Activated T-cell treated with anti-CD3 and anti-CD28 coated beads, Interleukin-2, amount 50 U/mL, for 4 hours (primary cell): ENCODE measurements at places on chromosomes 3 and 15. TPM values are rescaled to one million over a fixed set of nuclear protein-coding genes. Genes with fewer than 3 reads are reported as not detected.
A peak's percentile ranks its signal among the peaks of the same experiment; 100 is the strongest.

ZBED2 gene
- total RNA-seq: 336 TPM

DNA sequence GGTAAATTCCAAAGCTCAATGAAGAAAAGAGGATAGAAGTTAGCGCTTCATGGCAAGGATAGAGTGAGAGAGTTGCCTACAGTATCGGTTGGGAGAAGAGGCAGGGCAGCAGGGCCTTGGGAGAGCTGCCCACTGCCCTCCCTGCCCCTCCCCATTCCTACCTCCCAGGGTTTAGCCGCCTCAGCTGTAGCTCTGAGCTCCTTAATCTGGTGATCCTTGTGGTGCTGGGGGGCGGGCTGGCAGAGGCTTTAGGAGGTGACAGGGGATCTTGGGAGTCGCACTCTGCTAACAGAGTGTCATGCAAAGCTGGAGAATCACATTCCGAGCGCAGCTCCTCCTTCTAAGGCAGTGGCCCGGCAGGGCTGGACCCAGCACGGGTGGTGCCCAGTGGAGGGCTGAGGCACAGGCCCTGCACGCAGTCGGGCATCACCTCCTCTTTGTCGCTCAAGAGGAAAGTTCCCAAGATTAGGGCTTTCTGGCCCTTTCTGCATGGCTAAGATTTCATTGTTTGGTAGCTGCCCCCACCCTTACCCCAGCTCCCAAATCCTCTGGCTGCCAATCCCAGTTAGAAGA lies 57.1 kb upstream of the POLG start:
- DNase-seq: no peak

DNA sequence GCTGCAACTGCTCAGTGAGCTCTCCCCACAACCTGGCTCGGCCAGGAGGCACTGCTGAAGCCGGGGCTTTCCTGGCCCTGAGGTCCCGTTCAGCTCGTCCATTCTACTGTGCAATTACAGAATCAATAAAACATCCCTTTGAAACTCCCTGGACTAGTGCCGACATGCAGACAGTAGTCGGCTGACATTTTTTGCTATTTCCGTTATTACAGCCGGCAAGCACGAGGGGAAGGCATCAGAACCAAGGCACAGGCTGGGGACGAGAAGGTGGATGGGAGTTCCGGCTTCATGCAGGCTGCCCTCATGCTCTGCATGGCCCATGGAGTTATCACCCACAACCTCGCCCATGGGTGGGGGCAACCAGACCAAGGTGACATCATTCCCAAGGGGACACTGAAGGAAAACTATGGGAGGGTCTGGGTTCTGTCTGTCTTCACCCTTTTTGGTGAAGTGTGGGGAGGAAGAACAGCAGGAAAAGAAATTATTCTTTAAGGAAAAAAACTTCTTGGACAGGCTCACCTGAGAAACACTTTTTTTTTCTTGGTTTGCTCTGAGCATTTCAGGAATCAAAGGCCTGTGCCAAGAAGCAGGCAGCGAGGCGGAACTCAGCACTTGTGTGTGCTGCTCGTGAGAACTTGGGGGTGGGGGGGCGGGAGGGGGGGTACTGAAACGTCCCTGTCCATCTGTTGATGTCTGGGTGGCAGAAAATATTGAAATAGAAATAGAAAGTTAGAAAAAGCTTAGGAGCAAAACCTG lies 154.5 kb downstream of the FOXP1 start:
- no peak for DNase-seq

- DNase-seq: no peak
These were observed 4.6 kb downstream of the LSG1 start for GRCh38 chr3:194667363-194667762.

DNA sequence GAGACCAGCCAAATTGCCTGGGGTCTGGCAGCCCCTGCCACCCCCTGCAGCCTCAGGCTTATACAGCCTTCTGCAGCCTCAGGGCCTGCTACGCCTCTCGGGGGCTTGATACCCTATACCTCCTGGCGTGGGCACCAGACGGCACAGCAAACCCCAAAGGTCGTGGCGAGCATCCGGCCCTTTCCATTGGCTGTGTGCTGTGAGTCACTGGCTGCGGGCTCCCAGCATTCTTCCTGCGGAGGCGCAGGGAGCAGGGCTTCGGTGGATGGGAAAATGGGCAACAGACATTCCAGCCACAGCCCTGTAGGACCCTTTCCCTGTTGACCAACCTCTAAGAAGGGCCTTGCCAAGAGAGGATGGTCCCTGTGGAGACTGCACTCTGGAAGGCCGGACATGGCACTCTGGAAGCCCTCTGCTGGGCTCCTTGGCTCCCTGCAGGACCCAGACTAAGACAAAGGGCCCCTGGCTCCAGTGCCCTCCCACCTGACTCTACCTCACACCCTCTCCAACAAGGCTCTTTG lies 59.6 kb downstream of the ITGA11 start:
- DNase-seq: no peak

- DNase-seq: no peak
These were observed 23.9 kb upstream of the BCL2L10 start for GRCh38 chr15:52136442-52136980.

- no peak for DNase-seq
These were observed 336.1 kb downstream of the FOXP1 start for GRCh38 chr3:71247221-71247957.

SEC61A1 gene
- 210 TPM for total RNA-seq

LAMB2 gene
- 2.4 TPM for total RNA-seq

GRCh38 chr15:82128401-82129148 lies 82.8 kb upstream of the MEX3B start:
- DNase-seq: no peak

DNA sequence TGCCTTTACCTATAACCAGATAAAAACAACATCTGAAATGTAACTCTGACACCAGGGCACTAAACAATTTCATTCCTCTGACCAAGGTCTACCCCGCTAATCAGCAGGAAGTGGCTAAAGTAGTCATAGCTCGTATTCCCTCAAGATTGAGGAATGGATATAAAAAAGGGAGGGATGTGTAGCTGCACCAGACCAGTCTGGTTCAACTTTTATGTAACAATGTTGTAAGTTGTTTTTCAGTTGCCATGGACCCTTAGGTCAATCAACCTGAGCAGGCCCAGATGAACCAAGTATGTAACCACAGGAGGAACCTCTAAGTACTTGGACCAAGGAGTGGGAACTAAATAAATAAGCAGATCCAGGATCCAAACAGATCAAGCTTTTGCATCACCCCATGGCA lies 28.4 kb upstream of the IFT57 start:
- no peak for DNase-seq

GRCh38 chr3:114746502-114746901 lies 400.6 kb downstream of the ZBTB20 start:
- no peak for DNase-seq

IL17RD gene
- 0.05 TPM for total RNA-seq

CFAP161 gene
- total RNA-seq: not detected

- DNase-seq: no peak
These were observed 10.1 kb downstream of the PDCD6IP start for GRCh38 chr3:33808559-33808958.

GRCh38 chr3:134606033-134607025 lies 44.5 kb downstream of the KY start:
- DNase-seq: no peak

- DNase-seq: peak; percentile 45
These were observed 609 bp downstream of the GOLGA8A start for GRCh38 chr15:34436956-34437442.

DAPK2 gene
- 0.40 TPM for total RNA-seq

ECE2 gene
- total RNA-seq: not detected

DNA sequence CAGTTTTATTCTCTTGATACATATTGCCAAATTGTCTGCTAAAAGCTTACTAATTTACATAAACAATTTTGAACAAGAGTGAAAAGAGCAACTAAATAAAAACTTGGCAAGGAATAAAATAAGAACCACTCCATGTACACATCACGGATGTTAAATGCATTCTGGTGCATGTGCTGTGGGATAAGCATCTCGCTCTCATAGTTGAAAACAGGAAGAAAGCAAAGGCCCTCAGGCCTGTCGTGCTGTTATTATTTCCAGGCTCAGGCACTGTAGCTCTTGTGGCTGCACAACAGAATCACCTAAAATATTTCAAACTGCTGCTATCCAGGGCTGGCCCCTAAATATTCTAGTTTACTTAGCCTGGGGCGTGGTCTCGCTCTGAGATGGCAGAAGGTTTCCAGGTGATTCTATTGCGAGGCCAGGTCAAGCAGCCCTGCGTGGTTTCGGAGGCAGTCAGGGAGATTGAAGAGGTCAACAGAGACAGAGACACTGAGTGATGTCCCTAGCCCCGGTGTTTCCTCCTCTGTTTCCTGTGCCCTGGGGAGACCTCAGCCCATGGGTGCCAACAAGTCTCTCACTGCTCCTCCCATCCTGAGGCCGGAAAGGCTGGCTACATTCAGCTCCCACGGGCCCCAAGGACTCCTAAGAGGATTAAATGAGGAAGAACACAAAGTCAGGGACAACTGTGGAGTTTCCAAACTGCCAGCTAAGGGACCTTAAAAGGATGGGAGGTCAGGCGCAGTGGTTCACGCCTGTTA lies 18.2 kb upstream of the PDIA5 start:
- no peak for DNase-seq

DNA sequence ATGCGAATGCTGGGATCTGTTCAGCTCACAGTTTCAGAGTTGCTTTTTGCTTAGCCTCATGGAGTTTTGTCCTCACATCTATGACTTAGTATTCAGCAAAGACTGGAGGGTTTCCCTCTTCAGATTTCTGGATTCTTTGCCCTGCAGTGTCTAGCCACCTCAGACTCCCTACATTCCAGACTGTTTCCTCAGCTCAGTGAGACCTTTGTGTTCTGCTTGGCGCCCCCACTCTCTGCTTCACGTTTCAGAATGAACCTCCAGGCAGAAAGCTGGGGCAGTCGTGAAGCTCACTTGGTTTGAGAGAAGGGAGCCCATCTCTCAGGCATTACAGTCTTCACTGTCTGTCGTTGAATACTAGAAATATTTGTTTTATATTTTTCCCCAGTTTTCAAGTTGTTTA lies 118.1 kb downstream of the CACNA1D start:
- no peak for DNase-seq

DNA sequence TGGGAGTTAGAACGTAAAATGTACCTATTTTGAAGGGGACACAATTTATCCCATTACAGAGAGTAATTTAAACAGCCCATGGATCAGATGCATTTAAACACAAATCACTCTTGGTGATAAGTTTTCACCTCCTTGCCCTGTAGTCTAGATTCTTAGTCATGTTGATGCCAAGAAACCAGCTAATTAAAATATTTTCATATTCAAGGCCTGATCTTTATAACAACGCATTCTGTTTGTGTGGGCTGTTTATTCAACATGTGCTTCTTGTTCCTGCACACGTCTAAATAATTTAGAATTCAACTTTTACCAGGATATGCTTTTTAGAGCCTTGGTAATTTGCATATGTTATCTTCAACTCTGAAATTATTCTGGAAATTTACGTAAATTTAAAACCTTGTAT lies 25.8 kb downstream of the SNX1 start:
- no peak for DNase-seq

DNA sequence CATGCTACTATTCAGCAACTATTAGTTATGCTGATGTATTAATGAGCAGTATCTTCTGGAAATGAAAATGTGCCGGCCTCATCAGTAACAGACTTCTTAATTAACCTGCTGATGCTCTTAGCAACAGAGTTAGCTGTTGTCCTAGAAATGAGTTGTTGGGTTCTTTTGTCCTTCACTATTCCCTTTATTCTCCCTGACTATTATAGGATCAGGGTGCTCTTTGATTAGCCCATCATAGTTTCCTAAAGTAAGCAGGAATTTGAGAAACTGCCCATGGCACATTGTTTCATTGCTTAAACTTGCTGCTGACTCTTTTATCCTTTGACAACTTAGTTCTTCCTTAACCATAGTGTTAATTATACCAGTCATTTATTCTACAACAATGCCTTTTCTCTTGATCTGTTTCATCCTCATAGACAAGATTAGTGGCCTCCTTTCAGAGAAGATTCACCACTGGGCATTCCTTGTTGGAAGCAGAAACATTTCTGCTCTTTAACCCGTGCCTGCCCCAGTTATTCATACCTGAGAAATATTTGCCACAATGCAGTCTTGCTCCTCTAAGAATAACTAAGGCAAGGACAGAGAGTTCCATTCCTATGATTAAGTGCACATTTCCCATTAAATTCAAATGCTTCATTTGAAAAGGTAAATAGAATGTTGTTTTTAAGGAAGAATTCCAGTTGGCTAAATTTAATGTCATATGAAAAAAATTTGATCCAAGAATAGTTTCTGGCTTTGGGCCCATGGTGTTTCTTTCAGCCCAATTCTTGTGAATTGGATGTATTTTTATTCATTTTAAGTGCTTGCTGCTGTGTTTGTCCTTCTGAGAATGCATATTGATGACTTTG lies 573.3 kb upstream of the TBL1XR1 start:
- DNase-seq: no peak

HCLS1 gene
- 208 TPM for total RNA-seq

BOC gene
- not detected for total RNA-seq

DNA sequence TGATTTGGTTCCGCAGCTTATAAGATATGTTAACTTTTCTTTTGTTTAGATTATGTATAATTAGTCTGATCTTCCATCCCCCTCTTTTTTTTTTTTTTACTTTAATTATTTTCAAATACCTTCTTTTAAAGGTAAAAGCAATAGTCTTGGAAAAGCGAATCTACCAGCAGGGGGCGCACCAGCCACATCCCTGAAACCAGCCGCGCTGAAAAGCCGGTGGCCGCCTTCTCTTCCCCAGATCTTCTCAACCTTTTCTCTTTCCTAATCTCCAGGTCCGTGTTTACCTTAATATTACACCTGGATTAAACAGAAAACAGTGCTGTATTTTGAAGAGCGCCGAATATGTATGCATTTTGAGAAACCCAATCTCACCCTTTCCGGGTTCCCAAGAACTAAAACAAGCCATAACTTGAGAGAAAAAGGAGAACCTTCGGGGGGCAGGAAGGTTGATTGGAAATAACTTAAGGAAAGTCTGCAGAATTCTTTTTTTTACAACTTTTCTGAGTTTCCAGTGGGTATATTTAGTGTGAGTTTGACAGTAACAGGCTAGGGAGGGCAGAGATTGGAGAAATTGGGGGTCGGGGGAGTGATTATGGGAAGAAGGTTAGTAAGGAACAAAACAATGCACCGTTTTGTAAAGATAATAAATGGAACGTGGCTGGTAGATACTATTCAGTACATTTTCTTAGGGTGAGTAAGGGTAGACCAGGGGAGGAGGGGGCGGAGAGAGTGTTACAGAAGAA lies 2.0 kb upstream of the SOX2 start:
- peak; percentile 38 for DNase-seq

DNA sequence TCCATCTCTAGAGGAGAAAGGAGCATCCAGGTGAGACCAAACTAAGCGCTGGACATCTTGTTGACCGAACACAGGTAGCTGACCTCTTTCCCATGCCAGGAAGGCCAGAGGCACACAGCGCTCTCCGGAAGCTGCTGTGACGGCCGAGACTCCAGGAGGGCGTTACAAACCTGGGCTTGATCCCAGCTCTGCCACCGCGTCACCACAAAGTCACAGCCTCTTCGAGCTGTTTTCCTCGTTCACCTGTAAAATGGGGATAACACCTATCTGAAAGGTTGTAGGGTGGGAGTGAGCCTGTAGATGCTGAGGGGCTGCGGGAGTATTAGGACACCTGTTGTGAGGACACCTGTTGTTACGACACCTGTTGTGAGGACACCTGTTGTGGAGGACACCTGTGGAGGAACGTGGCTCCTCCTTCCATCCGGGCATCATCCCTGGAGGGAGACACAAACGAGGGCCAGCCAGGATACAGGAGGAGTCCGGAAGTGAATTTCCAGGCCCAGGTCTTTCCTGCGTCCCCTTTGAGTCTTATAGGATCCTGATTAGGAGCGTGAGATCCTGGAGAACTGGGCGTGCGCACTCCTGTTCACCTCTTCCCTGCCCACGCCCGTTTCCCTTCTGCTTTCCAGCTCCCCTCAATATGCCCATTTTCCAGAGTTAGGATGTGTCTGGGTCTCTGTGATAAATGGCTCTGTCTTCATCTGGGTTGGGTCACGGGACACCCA lies 2.3 kb upstream of the MUC4 start:
- no peak for DNase-seq

SAMMSON gene
- total RNA-seq: not detected

RFTN1 gene
- 52.9 TPM for total RNA-seq
